Cortex of kidney (tissue), 1 donor: ENCODE measurements at places on chromosomes 2 and 18.

- DNase-seq = no peak
Measured at GRCh38 chr2:28268386-28268785, 124.3 kb upstream of the FOSL2 start.

GRCh38 chr2:85659324-85659981 lies 8.5 kb downstream of the SFTPB start:
- DNase-seq = no peak

GRCh38 chr2:145919477-145919876 lies 1399.6 kb upstream of the ZEB2 start:
- DNase-seq = no peak

- no peak for DNase-seq
Measured at GRCh38 chr18:77000527-77000926, 132.1 kb downstream of the MBP start.

DNA sequence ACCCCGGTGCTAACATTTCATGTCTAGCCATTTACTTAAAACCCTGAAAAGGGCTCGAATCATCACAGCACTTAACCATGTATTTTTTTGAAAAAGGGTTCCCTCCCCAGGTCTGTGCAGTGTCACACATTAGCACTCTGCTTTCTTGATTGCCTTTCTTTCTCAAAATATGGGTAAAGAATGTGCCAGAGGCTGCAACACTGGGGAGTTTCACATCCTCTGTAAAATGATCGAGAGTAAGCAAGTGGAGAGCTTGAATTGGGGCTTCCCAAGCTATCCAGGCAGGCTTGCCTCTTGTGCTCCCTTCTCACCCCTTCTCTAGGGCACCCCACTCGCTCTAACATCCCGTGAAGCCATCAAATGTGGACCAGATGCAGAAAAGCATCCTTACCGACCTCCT lies 177.0 kb upstream of the CCDC68 start:
- DNase-seq = no peak

DNA sequence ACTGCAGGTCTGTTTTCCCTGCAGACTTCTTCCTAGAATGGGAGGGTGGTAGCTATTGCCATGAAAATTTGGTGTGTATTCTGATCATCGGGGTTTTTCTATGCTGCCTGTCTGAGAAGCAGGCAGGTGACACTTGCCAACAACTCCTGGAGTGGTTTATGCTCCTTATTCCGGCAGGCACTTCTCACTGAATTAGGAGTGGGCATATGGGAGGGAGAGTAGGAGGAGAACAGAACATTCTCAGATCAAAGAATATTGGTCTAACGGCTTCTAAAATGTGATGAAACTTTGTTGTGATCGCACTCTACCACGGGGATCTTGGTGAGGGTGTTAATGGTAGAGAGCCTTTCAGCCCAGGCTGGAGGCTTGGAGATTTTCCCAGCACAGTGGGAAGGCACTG lies 480.8 kb downstream of the PLCL1 start:
- no peak for DNase-seq

DNA sequence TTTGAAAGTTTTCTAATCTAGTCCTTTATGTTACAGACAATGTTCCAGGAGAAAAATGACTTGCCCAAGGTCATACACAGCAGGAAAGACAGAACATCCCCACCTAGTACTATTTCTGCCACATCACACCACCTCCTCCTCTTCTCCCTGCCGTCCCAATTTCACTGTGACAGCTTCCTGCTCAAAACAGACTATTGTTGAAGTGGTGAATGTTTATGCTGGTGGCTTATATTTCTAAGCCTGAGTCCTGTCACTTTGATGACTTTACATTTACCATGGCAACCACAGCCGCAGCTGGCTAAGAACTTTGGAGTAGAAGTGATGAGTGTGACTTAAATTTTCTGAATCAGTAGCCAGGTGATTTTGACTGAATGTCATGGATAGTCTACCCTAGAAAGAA lies 10.0 kb downstream of the GALNT5 start:
- no peak for DNase-seq

- DNase-seq = no peak
Measured at GRCh38 chr2:173151671-173152401, 76.2 kb downstream of the MAP3K20 start.

DNA sequence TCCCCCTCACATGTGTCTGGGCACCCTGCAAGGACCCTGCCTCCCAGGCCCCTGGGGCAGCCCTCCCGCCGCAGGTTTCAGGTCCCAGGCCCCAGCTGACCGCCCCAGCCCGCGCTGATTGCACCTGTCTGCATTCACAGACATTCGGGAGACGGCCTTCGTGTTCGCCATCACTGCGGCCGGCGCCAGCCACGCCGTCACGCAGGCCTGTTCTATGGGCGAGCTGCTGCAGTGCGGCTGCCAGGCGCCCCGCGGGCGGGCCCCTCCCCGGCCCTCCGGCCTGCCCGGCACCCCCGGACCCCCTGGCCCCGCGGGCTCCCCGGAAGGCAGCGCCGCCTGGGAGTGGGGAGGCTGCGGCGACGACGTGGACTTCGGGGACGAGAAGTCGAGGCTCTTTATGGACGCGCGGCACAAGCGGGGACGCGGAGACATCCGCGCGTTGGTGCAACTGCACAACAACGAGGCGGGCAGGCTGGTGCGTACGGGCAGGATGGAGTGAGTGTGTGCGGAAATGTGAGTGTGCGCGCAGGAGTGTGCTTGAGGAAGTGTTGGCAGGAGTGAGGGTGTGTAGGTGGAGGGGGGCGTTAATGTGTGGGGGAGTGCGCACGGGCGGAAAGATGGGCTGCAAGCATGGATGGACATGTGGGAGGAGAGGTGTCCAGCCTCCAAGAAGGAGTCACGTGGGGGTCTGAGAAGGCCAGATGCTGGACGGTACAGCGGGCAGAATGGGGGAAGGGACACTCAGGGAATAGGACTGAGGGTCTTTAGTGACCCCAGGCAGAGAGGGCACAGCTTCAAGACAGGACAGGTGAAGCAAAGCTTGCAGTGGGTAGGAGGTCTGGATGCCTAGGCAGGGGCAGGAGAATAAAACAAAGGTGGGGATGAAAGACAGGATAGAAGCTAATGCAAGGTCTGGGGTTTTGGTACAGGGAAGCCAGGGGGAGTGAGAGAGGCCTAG lies 9.0 kb upstream of the WNT10A start:
- DNase-seq = no peak

GRCh38 chr18:21281603-21282002 lies 39.6 kb downstream of the GREB1L start:
- no peak for DNase-seq

- no peak for DNase-seq
Measured at GRCh38 chr2:200944467-200945394, 18.7 kb downstream of the ORC2 start.

GRCh38 chr2:16628314-16628713 lies 37.3 kb downstream of the CYRIA start:
- DNase-seq = no peak

- DNase-seq = no peak
Measured at GRCh38 chr2:160213511-160213910, 13.4 kb upstream of the ITGB6 start.

- DNase-seq = no peak
Measured at GRCh38 chr18:23351521-23351920, 101.6 kb upstream of the RIOK3 start.

DNA sequence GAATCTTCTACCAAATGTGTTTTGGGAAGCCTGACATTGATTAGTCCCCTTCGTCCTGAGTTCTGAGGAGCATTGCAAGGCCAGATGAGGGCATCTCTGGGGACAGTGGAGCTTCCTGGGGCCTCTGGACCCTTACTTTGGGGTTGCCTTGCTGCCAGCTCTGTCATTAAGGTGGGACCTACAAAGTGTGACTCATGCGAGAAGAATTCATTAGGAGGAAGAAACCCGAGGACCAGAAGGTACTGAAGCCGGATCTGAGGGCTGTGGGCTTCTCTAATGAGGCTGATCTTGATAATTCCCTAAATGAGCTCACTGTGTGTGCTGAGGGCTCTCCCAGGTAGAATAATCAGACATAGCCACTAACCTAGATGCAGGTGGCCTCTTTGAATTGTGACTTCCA lies 695 bp upstream of the SCYGR2 start:
- DNase-seq = no peak

GRCh38 chr2:109058191-109058632 lies 69.2 kb upstream of the EDAR start:
- DNase-seq = no peak

DNA sequence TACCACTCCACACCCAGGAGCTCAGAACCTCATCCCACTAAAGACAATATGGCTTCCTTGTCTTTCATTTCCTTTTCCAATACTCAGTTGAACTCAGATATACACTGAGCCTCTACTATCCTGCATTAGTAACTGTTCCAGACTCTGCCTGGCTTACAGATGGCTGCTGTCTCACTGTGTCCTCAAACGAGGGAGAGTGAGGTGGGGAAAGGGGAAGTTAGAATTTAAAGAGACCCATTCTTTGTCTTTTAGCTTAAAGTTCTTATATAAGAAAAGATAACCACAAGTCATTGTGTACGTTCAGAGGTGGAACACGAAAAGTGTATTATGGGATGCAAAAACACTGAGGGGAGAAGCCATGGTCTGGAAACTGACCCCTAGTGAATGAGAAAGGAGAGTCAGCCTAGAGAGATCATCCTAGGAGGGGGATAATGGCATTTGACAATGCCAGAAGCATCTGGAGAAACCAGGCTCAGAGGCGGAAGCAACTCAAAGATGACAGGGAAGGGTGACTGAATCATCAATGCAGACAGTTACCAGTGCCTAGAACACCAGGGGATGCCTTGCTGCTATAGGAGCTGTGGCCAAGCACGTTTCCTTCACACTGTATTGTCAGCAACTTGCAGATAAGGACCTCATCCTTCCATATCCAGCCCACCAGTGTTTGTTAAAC lies 170.7 kb downstream of the CYRIA start:
- no peak for DNase-seq

DNA sequence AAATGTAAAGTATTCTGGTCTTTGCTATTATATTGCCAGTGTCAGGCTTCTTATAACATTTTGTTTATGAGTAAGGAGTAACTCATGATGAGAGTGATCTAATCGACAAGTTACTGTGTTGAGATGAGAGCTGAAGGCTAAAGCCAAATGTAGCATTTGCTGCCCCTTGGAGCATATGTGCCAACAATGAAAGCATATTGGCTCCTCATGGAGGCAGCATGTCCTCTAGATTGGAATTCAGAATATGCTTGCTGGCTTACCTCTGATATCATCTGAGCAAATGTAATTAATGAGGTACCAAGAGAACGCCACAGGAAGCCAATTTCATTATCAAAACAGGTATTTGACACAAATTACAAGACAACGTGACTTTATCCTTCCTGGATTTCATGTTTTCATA lies 781.1 kb upstream of the FSHR start:
- no peak for DNase-seq
